Dermis blood vessel endothelial cell (primary cell): ENCODE measurements at places on chromosomes 7 and 10. TPM values are rescaled to one million over a fixed set of nuclear protein-coding genes. Genes with fewer than 3 reads are reported as not detected.

DNA sequence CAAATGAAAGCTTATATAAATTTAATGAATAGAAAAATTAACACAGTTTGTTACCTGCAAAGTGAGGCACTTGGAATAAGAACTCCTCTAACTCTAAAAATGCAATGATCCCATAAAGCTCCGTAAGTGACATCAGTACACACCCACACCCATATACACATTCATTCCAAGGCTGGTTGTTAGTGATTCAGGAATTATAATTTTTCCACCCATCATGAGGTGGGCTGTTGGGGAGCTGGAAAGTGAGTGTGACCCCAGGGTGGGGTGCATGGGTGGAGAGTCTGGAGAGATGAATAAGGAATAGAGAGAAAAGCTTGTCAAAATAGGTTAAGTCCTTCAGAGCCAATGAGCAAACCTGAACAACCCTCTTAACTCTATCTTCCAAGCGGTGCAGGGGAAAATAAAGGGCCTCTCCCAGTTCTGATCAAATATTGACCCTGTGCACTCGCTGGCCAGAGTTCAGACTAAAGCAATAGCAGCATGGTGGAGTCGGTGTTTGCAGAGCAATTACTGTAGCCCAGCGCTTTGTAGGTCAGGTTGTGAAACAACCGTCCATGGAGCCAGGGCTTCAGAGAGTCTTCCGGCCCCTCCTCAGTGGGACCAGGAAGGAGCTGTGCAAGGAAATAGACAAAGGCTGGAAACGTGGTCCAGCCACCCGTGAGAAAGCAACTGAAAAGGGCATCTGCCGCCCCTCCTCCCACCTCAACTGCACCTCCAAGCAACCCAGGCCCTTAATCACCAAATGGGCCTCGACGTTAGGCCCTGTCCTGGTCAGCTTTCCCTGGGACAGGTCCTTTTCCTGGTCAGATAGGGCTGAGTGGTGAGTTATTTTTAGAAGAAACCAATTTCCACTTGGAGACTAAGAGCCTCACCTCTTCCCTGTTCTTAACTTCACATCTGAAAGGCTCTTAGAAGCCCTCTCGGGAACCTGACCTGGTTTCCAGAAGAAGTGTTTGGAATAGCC, 61.2 kb downstream of the SH3PXD2A start:
- peak; percentile 4 for DNase-seq

- no peak for DNase-seq
These were observed 45.7 kb downstream of the ANKMY2 start for GRCh38 chr7:16599860-16600259.

DNA sequence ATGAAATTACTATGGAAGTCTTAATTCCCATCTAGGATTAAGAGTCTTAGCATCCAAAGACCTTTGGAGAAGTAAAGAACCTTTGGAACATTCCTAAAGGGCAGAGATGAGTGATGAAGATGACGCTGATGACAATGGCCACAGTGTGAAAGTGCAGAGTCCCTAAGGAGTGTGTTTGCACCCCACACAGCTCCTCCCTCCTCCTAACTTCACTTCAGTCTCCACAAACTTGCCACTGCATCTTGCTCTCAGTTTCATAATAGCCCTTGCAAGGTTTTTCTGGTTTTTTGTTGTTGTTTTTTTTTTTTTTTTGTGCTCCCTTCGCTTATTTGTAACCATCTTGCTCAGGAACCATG, 117.5 kb upstream of the ANLN start:
- DNase-seq = no peak

DNA sequence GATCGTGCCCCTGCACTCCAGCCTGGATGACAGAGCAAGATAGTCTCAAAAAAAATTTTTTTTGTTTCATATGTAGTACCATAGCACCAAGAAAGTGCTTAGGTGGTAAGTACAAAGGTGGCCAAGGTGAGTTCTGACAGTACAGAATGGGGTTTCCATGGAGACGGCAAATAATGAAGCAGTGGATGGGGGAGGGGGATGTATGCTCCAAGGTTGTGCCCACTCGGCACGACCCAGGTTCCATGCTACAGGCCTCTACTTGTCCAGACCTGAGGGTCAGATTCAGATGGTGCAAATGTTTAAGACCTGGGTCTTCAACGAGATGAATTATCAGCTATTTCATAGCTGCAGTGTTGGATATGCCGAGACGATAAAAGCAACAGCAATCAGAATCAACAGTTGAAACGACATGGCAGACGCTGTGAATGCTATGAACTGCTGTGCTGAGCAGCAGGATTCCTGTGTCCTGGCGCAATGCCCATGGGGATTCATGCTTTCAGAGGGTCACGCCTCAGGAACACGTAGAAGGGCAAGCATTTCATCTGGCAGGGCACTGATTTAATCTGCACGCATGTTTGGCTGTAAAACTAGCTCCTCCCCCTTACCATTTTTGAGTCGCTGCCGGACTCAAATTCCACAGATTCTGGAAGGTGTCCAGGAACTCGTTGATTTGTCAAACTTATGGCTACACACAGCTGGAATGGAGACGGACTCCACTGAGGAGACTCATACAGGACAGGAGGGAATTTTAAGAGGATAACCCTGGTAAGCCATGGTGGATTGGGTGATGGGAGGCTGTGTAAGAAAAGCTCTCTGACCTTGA, 256.5 kb downstream of the FRMD4A start:
- DNase-seq = peak; percentile 98

GRCh38 chr10:71244431-71245419, 32.4 kb downstream of the UNC5B start:
- peak; percentile 72 for DNase-seq

DNA sequence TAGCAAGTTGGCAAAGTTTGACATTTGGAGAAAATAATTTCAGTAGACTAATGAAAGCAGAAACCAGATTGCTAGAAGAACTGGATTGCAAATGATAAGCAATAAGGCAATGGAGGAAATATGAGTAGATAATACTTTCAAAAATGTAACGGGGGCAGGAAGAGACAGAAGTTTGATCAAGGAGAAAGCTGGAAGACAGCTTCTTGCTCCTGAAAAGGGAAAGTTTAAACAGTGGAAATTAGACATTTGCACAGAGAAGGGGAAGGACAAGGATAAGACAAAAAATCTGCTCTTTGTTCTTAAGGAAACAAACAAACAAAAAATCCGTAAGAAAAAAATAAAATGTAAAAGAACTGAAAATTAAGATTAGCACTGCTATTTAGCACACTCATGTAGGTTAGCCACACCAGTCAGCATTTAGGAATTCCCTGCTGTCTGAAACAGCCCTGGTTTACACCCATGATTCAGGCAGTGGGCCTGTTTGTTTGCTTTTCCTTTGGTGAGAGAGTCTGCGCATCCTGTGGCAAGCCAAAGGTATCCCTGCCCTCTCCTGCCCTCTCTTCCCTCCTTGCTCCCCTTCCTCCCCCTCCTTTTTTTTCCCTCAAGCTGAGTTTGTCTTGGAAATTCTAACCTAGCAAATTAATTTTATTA, 104.3 kb upstream of the CAV2 start:
- DNase-seq = peak; percentile 85

GRCh38 chr7:149714910-149715471, 58.4 kb downstream of the ZNF467 start:
- no peak for DNase-seq

DNA sequence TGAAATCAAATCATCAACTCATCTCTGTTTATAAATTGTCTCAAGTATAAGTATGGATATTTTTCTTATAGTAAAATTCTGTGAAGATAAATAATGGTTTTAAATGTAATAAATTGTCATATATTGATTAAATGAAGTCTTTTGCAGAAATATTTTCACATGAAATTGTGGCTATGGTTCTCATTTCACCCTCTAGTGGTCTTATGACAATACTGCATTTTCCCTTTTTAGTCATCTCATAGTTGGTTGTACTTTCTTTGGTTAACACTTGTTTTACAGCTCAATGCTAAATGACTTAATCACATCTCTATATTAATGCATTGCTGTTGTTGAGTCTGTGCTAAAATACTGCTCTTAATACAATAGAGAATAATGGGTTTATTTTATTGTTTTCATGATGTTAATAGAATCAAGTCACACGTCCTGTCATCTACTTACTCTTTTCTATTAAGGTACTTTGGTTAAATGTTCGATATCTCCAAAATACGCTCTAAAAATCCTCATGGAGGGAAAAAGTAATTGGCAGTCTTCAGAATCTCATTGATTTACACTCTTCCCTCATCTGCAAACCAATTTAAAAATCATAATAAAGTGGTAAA, 38.0 kb upstream of the CACNA2D1 start:
- peak; percentile 61 for DNase-seq

GRCh38 chr10:5518143-5518542, 6.6 kb upstream of the CALML3 start:
- no peak for DNase-seq

DNA sequence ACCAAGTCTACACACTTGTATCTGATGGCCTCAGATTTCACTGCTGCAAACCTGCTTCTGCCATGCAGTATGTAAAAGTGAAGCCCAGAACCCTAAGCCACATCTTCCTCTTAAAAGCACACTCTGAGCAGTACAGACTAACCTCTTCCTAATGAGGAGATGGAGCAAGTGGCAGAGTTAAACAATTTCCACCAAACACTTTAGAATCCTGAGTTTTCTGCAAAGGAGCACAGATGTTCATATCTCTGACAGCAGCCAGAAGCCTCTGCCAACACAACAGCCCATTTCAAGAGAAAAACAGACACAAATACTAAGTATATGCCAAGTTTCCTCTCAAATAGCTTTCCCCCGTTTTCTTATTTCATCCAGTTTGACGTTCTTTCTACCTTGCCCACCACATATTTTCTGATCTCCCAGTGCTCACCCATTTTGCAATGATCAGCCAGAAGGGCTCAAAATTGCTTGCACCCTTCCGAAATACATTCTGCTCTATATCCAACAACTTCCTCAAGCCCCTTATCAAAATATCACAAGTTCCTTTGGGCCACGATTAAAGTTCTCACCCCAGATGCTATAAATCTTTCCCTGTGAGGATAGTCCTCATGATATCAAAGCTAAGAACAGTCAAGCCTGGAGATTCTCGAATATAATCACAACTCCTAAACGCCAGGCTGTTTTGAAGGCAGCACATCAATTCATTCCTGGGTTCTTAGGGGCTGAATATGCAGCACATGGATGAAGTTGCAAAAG, 27.5 kb downstream of the ELMO1 start:
- DNase-seq = no peak

DNA sequence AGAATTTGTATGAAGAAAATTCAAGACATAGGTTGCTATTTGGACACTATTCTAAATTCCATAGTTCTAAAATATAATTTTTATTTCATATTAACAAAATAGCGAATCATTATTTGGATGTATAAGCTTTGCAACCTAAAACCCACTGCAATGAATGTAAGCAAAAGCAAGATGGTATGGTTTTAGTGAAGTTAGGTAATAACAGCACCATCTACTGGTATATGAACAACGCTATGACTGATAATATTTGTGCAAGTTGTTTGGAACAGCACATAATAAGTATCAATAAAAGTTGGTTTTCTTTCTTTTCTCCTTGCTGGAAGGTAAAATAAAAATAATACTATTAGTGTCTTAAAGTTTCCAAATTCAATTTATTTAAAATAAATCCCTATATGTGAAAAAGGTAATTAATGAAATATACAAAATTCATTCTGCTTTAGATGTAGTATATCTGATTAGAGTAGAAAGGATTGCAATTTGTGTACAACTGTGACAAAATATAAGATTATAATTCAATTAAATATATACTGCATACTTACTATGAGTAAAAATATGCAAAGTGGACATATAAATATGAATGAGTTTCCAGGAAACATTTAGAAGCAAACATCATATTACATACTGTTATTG, 79.0 kb upstream of the LSM8 start:
- DNase-seq = peak; percentile 13

Gene NPSR1
- not detected in 2 replicates for total RNA-seq

Gene ITGA8
- total RNA-seq = 0.23 and 0.34 TPM in 2 replicates
